Muscle of leg (tissue), 16 donors: ENCODE measurements at places on chromosomes 2 and 18. TPM values are rescaled to one million over a fixed set of nuclear protein-coding genes. Genes with fewer than 3 reads are reported as not detected.

Gene ABCG5
- not detected for total RNA-seq

Gene MDH1B
- 0.40 TPM for total RNA-seq

DNA sequence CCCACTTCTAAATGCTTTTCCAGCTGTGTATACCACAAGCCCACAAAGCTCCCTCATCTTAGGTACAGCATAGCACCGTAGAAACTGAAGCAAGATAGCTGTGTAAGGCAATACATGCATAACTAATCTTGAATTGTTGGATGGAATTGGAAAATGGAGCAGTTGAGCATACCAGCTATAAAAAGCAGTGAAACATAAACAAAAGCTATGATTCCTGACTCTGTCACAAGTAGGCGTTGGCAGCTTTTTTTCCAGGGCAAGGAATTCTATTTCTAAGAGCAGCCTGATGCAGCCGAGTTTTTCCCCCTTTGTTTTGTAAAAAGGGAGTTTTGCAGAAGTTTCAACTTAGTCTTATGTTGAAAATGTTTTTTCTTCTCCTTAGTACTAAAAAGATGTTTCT, 32.4 kb downstream of the MOGAT1 start:
- no peak for DNase-seq

DNA sequence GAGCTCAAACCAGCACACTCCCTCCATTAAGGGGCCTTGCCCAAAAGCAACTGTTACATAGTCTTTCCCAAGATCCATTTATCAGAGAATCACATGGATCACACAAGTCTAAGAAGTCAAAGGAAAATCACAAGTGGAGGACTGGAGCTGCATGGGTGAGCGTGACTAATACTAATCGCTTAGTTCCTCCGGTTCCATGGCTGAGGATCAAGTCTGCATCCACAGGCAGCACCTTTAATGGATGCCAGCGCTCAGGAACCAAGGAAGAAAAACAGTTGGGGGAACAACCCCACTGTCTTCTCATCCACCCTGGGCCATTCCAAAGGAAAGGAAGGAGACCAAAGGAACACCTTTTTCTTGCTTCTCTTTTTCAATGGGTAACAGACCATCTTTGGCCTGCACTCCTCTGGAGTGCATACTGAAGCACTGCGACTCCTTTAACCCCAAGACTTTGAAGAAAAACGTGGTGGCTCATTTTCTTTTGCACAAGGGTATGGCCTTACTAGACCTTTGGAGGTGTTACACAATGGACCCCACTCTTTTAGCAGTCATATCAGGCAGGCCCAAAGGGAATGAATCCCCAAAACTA, 9.2 kb upstream of the WDR33 start:
- no peak for DNase-seq

DNA sequence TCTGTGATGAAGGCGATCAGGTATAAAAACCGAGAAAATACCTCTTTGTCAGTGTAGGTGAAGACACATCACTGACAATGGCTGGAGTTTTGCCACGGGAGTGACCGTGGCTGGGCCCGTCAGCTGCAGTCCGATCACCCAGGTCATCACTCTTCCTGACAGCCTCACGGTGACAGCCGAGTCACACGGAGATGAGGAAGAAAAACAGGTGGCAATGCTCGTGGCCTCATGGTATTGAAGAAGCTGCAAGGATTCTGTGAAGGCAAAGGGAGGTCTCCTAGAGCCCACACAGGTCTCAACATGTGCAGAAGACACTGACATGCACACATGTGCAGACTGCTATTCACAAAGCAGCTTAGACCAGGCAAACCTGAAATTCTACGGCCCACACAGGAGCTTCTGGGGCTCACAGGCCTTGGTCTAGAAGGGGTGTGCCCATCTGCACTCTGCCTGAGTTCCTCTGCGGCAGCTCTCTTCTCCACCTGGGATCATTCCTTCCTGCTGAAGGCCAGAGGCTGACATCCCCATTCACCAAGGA, 7.4 kb downstream of the COPS9 start:
- DNase-seq, result peak; percentile 44
